Stimulated activated CD4-positive, alpha-beta T cell treated with anti-CD3 and anti-CD28 coated beads, Interleukin-4, amount 100 ng/mL, for 48 hours (primary cell): ENCODE measurements at places on chromosomes 5 and 9.

- DNase-seq, result no peak
Observed at GRCh38 chr5:112878760-112879159, 17.7 kb downstream of the SRP19 start.

- no peak for DNase-seq
Observed at GRCh38 chr5:7755958-7756357, 95.0 kb downstream of the CFAP90 start.

DNA sequence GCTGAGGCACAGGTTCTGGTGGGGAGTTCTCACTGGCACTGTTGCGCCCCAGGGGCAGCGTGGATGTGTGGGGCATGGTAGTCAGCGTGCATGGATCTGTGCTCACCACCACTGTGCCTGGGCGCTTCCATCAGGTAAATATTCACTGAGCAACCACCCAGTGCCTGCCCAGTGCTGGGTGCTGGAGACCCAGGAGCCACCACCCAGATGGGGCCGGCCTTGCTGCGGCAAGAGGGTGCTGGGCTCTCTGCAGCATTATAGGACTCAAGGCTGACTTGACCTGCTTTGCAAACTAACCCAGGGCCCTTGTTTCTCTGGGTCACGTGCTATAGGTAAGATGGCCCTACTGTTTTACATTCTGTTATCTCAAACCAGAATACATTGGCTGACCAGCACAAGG, 60.5 kb downstream of the DAP start:
- DNase-seq, result no peak

- no peak for DNase-seq
Observed at GRCh38 chr9:21505425-21506179, 23.5 kb upstream of the IFNE start.

DNA sequence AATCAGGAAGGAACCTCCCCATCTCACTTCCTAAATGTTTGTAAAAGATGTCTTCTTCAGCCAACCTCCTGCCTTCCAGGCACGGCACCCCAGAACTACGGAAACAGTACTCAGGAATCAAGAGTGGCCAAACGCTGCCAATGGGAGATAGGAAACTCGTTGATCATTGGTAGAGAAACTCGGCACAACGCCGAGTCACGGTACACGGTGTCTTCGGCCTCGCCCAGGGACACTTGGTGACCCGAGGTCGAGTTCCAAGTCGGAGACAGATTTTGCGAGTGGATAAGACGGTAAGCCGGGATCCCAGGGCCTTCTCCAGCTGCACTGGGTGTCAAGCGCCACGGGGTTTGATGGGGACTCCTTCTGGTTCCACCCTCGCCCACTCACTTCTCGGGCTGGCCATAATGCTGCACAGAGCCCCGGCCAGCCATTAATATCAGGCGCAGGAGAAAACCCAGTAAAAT, 343 bp downstream of the KIAA0825 start:
- DNase-seq, result no peak

- DNase-seq, result no peak
Observed at GRCh38 chr5:83745816-83746215, 25.2 kb upstream of the HAPLN1 start.
